ENCODE measurements at places on chromosomes 6 and 20.

- no peak for DNase-seq
Observed at GRCh38 chr20:63295422-63295821, 2.4 kb downstream of the COL20A1 start.

DNA sequence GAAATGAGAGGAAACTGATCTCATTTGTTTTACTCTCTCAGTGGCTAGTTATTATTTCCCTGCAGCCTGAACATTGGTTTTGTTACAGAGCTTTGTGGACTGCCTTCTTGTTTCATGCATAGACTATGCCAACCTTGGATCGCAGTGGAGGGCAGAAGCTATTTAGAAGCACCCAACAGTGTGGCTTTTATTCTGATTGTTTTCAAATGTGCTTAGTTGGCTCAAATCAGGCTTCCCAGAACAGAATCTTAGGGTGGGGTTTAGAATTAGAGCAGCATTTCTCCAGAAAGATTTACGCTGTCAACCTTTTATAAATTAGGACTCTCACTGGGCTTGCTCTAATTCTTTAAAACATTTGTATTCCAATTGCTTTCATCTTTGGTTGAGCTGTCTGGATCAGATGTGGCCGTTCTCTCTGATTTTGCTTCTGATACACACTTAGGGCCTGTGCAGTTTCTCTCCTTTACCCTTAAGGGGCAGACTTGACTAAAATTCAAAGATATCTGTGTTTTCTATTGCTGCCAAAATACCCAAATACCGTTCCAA lies 210.3 kb downstream of the BCKDHB start:
- DNase-seq = no peak

GRCh38 chr6:105058846-105059245 lies 101.9 kb downstream of the LIN28B start:
- no peak for DNase-seq

GRCh38 chr6:166031275-166031674 lies 136.4 kb downstream of the TBXT start:
- DNase-seq = no peak

- DNase-seq = no peak
Observed at GRCh38 chr20:31260326-31260932, 3.0 kb downstream of the DEFB115 start.

GRCh38 chr20:44170816-44171410 lies 16.1 kb downstream of the JPH2 start:
- DNase-seq = no peak

DNA sequence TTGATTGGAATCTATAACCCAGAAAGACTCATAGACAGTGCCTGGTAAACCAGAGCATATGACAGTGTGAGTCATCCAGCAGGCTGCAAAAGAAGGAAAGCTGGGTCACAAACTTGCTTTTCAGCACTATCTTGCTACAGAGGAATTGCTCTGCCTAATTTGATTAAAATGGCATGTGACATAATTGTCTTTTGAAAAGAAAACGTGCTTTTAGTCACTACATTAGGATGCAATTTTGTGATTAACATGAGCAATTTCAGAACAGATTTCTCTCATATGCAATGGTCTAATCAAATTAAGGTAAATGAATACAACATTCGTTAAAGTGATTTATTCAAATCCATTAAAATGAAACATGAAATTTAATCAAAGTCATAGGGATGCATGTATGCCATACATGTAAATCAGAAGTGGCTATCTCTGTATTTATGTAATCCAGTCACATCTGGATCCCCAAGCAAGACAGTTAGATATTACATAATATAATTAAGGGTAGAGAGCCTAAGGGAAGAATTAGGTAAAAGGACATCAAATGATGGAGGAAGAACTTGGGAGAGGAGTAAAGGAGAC lies 400.0 kb upstream of the HTR1E start:
- DNase-seq = no peak

DNA sequence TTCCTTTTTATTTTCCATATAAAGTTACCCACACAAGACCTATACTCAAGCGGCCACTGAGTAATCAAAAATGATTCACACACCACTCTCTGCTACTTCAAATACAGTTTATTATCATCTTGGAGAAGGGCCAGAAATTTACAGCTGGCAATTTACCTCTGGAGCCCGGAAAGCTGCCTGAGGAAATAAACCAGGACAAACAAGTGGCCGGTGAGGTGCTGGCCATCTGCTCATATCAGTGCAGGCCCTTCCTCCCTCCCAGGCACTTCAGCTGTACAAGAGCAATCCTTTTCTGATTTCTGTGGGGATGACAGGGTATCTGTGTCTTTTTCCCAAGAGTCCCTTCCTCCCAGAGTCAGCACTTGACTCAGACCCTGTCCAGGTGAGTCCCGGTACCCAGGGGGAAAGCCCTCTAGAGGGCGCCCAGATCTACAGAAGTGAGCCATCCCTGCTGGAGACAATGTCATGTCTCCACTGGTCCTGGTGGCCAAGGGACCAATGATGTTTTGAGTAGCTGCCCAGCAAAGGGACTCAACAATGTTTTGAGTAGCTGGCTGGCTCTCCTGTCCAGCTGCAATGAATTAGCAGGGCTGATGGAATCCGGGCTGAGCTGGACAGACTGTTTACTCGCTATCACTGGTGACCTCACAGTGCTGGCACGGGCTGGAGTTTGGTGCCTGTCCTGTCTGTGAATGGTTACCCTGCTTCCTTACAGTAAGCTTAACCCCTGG lies 23.6 kb downstream of the LRP11 start:
- DNase-seq = peak; percentile 50

GRCh38 chr6:33549196-33549595 lies 30.9 kb downstream of the BAK1 start:
- no peak for DNase-seq

DNA sequence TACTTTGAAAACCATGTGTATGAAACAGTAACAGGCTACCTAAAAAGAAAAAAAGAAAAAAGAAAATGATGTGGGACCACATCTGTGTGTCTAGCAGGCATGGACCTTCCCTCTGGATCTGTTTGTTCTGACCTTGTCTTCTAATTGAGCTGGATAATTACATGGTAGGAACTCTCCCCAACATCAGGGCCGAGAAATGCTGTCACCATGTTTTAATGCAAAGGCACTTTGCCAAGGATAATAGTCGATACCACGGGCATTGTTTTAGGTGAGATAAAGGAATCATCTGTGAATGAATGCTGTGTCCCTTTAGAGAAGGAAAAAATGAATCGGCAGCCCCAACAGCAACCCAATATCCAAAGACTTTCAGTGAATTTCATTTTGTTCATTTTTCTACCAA lies 149.1 kb downstream of the ZDHHC14 start:
- DNase-seq = no peak

DNA sequence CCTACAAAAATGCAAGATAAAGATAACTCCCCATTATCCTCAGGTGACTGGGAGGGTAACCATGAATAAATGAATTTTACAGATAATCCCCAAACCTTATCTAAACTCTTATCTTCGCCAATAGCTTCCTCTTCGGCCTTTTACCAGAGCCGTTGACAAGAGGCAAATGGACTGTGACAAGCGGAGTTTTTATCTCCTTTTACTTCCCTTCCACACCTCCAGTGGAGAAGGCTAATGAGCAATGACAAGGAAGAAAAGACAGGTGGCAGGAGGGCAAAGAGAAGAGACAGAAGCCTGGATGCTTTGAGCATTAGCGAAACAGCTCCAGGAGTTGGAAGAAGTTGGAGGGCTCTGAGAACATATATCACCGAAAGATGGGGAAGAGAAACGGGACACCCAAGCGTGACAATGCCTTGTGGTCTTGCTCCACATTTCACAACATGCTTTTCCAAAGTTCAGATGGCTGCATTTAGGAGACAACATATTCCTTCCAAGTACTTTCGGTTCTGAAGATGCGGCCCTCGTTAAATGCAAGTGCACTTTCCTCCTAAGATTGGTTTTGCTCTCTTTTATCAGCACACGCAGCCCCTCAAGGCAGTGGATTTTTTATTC lies 69.2 kb downstream of the PRDM1 start:
- DNase-seq = no peak

GRCh38 chr6:20791944-20792343 lies 257.7 kb downstream of the CDKAL1 start:
- no peak for DNase-seq

- no peak for DNase-seq
Observed at GRCh38 chr6:76262240-76262639, 189.8 kb upstream of the IMPG1 start.

DNA sequence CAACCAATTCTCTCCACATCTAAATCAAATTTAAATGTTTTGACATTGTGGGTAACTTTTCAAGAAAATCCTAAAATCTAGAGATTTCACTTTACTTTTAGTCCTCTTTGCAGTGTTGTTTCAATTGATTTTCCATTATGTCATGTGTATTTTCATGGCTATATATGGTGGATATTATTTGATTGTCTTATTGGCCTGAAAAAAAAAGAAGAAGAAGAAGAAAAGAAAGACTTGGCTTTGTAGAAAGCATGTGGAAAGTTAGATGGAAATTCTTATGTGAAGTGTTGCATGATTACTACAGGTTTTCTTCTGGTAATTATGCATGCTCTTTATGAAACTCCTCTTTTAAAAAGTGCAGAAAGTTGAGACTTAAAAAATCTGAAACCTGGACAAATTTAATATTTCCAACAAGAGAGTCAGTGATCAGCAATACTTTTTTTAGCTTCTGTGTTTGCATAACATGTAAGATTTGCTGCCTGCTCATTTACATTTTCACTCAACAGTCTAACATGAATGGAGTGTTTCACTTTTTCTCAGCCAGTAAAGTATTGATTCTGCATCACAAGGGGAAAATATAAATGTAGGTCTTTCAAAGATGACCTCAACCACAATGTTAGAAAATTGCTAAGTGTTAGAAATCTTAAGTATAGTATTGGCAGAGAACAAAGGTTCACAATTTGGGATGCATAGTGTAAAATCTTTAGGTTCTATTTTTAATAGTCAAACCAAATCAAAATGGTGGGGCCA lies 438.7 kb downstream of the BCKDHB start:
- DNase-seq = no peak

DNA sequence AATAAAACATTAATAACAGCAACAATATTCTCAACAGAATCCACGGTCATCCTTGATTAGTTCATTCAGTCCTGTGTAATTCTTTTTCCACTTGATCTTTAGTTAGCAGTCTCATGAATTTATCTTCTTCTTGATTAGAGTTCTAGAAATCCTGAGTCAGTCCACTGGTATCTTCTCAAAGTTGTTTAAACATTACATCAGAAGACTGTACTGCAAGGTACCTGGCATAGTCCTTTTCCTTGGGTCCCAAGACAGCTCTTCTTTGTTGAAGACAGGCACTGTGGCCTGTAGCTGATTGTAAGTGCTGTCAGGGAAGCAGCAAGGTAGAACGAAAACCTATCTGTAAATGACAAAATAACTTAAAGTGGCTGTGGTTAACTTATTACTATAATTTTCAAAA lies 11.8 kb downstream of the MAP3K4 start:
- DNase-seq = no peak

DNA sequence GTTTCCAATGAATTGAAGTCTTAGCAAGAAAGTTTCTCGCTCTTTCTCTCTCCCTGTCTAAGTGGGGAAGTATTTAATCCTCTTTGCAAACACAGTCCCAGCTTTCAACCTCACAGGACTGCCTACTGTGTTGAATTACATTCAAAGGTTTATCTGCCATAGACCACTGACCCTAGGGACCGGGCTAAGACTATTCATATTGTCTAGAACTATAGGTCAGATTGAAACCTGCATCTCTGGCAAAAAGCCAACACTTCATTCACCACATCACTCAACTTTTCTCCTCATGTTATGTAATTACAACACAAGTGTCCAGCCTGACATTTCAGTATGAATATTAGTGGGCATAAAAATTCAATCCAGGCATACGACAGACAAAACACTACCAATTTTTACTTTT lies 314.7 kb upstream of the RSPO3 start:
- DNase-seq = no peak

DNA sequence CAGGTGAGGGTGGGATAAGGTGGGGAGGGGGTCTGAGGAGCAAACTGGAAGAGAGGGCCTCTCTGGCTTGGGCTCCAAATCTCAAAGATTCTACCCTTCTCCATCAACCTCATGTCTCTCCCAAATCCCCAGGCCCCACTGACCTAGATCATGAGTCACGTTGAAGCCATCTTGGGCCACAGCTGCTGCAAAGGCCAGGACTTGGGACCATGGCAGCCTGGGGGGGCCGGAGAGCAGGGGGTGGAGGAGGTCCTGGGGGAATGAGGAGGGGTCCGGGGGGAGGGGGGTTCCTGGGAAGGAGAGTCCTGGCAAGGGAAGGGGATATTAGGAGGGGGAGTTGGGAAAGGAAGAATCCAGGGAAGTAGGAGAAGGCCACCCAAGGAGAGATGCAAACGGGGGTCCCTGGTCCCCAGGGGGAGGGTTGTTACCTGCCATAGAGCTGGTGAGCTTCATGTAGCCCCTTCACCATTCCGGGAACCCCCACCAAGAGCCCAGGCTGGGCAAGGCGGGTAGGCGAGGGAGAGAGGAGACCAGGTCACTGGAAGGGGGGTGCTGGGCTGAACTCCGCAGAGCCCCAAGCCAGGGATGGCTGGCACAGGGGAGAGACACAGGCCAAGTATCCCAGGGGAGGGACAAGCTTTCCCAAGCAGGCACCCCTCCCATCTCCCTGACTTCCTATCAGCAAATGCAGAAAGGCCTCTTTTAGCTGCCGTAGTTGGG lies 12.7 kb downstream of the GGT7 start:
- no peak for DNase-seq

GRCh38 chr6:150567823-150568383 lies 31.8 kb upstream of the PLEKHG1 start:
- no peak for DNase-seq

DNA sequence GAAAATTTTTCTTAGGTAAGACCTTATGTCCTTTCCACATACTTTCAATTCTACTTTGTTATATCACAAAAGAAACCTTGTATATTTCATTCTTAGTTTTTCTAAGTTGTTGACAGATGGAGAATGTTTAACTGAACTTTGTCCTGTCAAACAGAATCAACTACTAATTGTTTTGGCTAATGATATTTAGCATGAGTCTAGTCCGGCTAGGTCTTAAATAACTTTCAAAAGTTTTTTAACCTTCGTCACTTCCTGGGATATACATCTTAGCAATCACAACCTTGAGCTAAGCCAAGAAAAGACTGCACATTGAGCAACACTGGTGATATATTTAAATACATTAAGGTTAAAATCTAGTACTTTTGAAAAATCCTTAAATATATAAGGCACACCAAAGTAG lies 62.9 kb upstream of the RUNX2 start:
- no peak for DNase-seq

DNA sequence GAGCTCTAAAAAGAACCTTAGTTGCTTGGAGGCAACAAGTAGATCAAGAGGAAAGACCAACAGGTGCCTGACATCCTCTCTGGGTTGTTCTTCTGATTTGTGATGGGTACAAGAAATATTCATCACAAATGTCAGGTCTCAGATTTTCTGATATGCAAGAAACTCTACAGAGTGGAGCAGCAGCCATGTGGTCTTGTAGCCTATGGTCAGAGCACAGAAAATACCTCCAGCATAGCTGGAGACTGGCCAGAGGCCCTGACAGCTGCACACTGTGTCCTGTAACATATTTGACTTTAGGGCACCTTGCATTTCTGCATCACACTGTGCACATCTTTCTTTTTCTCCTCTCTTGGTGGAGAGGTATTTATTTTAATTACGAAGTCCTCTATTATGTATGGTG lies 116.3 kb downstream of the GMPR start:
- DNase-seq = no peak

Data from stimulated activated CD4-positive, alpha-beta T cell treated with anti-CD3 and anti-CD28 coated beads, Interleukin-2, amount 100 ng/mL, for 48 hours (primary cell).